ENCODE measurements at places on chromosomes 2 and 18.

GRCh38 chr2:53724536-53724935, 43.1 kb upstream of the CHAC2 start:
- DNase-seq = no peak

- DNase-seq = no peak
These were observed 297.3 kb upstream of the MEIS1 start for GRCh38 chr2:66137606-66138130.

GRCh38 chr2:42914314-42914713, 121.9 kb upstream of the HAAO start:
- DNase-seq = no peak

GRCh38 chr2:9686061-9686460, 55.3 kb upstream of the YWHAQ start:
- DNase-seq = no peak

DNA sequence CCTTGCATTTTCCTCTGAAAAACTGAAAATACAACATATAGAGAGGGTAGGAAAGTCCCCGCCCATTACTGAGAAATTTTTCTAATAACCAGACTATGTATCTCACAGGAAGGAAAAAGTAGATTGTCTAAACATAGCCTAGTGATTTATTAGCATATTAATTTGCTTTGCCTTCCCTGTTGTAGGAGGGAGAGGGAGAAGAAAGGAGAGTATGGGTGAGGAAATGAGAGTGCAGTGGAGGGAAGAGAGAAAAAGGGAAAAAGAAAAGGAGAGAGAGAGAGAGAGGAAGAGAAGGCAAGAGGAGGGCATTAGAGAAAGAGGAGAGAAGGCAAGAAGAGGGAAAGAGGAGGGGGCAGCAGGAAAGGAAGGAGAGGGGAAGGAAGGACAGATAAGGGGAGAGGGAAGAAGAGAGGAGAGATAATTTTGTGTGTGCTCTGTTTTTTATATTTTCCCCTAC, 3.6 kb upstream of the KYNU start:
- no peak for DNase-seq

DNA sequence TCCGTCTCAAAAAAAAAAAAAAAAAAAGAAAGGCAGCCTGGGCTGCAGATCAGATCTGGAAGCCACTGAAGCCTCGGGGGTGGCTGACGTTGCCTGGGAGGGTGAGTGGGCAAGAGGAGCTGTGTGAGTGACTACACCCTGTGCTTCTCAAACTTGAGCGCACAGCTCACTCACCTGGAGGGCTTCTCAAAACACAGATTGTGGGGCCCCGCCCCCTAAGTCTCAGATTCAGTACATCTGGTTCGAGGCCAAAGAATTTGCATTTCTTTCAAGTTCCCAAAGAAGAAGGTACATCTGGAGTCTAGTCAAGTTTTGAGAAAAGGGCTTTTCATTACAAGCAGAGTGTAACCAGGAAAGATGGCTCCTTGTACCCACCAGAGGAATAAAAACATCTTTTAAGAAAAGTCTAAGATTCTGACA, 97.7 kb upstream of the CAB39 start:
- no peak for DNase-seq

GRCh38 chr2:201784563-201784962, 3.8 kb upstream of the ALS2 start:
- no peak for DNase-seq

GRCh38 chr2:132656266-132656975, 13.6 kb downstream of the LYPD1 start:
- no peak for DNase-seq

DNA sequence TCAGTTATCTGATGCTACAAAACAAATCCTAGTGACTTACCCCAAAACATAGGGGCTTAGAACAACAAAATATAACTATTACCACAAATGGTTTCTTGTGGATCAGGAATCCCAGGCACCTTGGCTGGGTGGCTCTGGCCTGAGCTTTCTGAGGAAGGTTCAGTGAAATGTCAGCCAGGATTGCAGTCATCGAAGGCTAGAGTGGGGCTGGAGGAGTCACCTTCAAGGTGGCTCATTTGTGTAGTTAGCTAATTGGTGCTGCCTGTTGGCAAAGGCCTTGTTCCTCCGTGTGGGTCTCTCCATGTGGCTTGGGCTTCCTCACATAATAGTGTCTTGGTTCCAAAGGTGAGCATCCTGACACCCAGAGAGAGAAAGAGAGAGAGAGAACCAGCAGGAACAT, 57.4 kb downstream of the COPS8 start:
- DNase-seq = no peak

DNA sequence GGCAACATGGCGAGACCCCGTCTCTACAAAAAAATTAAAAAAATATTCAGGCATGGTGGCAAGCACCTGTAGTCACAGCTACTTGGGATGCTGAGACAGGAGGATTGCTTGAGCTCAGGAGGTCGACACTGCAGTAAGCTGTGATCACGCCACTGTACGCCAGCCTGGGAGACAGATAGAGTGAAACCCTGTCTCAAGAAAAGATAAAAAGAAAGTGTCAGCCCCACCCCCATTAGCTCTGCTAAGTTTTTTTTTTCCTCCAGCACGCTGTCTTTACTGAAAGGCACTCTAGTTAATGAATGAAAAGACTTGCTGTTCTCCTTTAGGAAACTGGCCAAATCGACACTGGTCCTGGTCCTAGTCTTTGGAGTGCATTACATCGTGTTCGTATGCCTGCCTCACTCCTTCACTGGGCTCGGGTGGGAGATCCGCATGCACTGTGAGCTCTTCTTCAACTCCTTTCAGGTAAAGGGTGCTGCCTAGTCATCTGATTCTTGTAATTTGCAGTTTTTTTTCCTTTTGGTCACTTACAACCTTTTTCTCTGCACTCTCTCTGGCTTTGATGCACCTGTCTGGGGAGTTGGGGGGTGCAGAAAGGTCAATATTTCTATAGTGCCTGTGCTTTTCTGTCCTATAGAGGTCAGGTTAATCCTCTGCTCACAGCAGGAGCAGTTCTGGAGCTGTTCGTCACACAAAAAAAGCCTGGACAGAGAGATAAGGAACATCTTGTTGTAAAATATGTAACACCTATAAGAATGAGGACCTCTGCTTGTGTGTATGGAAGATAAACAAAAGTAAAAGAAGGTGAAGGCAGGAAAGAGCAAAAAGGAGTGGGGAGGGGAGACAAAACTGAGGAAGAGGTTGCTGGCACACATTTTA, 82.3 kb downstream of the PTH2R start:
- no peak for DNase-seq

GRCh38 chr2:207479198-207479785, 50.5 kb upstream of the CREB1 start:
- DNase-seq = no peak

- no peak for DNase-seq
These were observed 89.0 kb upstream of the RBMS1 start for GRCh38 chr2:160582490-160583145.

DNA sequence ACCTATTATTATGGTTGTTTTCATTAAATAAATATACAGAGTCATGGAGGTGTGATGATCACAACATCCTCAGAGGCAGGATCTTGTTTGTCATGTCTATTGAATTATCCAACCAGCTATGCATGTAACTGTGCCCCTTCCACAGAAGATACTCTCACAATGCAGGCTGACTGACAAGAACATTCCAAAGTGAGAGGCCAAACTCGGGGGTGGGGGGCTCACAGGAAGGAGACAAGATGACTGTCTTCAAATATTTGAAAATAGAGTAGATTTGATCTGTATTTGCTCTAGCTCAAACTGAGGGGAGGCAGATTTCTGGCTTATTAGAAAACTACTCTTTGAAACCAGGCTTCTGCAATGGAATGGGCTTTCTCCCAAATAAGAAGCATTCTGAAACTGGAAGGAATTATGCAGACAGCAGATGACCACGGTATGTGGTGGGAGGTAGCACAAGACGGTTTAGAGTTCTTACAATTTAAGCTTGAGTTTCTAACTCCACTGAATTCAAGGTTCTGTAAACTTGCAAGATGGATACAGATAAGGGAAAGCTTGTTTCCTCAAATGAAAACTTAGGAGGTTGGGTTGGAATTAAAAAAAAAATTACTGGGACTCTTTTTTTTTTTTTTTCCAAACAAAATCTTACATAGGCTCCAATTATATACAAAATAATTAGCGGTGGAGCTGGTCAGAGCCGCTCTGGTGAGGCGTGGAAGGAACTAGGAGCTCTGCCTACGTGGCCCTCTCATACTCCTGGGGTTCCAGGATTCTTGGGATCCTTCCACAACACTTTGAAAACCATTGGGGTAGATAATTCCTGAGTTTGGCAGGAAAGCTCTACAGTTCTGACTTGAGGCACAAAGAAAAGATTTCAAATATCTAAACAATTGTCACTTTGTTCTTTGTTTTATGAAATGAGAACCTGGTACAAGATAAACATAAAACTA, 79.3 kb downstream of the PLA2R1 start:
- no peak for DNase-seq

GRCh38 chr2:161824226-161824625, 200.0 kb downstream of the SLC4A10 start:
- DNase-seq = no peak

GRCh38 chr2:101109451-101110118, 41.6 kb downstream of the TBC1D8 start:
- DNase-seq = no peak

GRCh38 chr2:170394641-170395387, 216.9 kb downstream of the MYO3B start:
- DNase-seq = no peak

GRCh38 chr2:128236491-128237035, 82.1 kb downstream of the HS6ST1 start:
- no peak for DNase-seq

DNA sequence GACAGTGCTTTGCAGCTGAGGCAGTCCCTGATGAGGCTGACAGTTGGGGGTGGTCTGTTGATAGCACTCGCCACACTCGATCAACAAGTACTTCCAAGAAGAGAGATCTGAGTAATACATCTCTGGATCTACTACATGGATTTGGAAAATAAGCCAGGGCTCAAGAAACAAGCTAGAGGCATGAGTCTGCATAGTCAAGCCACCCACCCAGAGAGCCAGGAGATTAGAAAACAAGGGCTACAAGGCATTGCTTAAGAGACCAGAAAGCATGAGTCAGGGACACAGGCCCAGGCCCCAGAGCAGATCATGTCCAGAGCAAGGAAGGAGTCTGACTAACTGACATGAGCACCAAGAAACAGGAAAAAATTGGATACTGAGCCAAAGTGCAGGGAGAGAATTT, 196.9 kb upstream of the CWC22 start:
- DNase-seq = no peak

GRCh38 chr18:55018602-55019001, 59.3 kb upstream of the CCDC68 start:
- no peak for DNase-seq

- no peak for DNase-seq
These were observed 26.5 kb upstream of the PIK3C3 start for GRCh38 chr18:41928581-41928980.

DNA sequence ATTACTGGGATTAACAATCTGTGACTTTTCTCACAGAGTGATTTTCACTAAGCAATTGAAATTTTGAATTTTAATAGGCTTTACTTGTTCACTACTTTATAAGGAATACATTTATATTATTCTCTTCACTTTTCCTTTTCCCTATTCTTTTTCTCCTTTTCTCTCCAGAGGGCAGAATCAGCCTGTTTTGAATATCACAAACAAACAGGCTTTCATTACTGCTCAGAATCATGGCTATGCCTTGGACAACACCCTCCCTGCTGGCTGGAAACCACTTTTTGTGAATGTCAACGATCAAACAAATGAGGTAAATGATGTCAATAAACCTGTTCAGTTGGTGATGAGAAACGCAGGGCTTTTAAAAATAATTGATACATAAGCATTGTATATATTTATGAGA, 35.3 kb downstream of the CPS1 start:
- DNase-seq = no peak

DNA sequence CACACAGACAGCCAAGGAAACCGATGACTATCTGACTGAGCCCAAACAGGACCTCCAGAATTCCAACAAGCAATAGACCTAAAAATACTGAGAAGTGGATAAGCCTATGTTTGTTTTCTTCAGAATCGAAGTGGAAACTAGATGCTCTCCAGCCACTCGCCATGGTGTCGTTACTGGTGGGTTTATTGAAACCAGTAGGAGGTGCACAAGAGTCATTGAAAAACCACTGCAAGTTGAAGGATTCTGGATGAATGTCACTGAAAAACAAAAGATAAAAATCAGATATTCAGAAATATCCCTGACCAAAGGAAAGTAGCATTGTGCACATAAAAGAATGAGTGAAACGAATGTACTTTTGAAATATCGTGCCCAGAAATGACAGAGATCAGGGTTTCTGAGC, 15.3 kb downstream of the TM4SF20 start:
- DNase-seq = no peak

GRCh38 chr18:59198215-59198614, 21.7 kb upstream of the GRP start:
- DNase-seq = no peak

- no peak for DNase-seq
These were observed 10.7 kb downstream of the ACP1 start for GRCh38 chr2:275466-275865.

- no peak for DNase-seq
These were observed 62.2 kb upstream of the NXPH2 start for GRCh38 chr2:138842341-138842740.

DNA sequence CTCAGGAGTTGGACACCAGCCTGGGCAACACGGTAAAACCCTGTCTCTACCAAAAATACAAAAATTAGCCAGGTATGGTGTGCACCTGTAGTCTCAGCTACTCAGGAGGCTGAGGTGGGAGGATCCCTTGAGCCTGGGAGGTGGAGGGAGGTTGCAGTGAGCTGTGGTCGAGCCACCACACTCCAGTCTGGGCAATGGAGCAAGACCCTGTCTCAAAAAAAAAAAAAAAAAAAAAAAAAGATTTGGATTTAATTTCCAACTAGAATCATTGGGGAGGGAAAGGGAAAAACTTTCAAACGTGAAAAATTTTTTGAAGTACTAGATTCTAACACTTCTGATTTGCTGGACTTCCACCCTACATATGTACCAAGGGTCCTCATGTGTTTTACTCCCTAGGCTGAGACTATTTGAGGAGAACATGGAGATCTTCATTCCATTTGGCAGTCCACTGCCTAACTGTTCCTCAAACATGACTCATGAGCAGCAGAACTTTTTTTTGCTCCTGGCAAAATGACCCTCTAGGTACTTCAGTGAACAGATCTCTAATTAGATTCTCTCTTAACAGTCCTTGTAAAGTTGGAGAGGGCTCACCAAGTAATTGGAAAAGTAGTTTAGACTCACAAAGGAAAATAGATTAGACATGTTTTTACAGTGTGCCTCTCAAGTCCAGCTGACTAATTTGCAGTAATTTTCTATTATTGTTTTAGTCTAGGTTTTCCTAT, 267.6 kb downstream of the METTL4 start:
- DNase-seq = no peak

DNA sequence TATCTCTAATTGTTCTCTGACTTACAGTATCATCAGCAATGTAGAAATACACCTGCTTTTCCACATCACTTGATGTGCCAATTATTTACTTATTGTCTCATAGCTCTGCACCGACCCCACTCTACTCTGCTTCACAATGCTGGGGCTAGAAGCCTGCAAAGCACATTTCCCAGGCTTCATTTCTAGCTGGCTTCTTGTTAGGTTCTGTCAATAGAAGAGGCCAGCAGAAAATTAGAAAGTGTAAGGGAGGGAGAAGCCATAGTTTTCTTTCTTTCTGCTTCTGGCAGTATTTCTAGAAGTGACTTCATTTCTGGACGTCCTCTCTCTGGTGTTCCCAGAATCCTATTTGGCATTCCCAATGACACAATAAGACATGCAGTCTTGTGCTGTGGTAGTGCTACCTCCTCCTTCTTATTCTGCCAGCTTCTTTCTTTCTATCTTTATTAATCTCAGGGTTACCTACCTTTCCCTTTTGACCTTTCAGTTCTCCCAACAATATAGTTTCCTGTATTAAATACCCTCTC, 12.5 kb upstream of the TANC1 start:
- DNase-seq = no peak

GRCh38 chr18:11828786-11829432, 22.3 kb upstream of the CHMP1B start:
- no peak for DNase-seq
